ENCODE measurements at places on chromosomes 2 and 18. TPM values are rescaled to one million over a fixed set of nuclear protein-coding genes. Genes with fewer than 3 reads are reported as not detected.

Gene CSRNP3
- total RNA-seq = not detected

Gene TP53I3
- 1.2 TPM for total RNA-seq

Gene LYPD1
- not detected for total RNA-seq

Gene MTHFD2
- 418 TPM for total RNA-seq

Gene ANKRD36
- 45.1 TPM for total RNA-seq

Gene APCDD1
- not detected for total RNA-seq

Gene SERPINB4
- not detected for total RNA-seq

Gene UGT1A8
- not detected for total RNA-seq

Gene DUSP19
- 1.0 TPM for total RNA-seq

Gene SCYGR1
- total RNA-seq = not detected

Gene ITGB6
- not detected for total RNA-seq

Gene CENPA
- 23.6 TPM for total RNA-seq

Gene CXCR1
- total RNA-seq = not detected

DNA sequence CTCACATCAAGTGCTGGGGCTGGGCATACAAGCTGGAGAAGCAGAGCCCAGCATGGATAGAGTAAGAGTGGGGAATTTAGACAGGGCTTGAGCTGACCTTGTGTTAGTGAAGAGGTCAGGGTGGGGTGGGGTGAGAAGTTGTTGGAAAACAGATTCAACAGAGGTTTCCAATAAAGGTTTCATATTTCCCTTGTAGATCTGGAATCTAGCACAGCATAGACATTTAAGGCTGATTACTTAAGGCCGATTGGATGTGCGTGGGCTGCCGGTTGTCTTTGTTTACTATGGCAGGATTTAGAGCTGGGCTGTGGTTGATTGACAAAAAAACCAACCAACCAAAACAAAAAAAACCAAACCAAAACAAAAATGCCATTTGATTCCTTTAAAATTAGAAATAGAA, 114.9 kb upstream of the SEC11C start:
- DNase-seq = no peak

GRCh38 chr2:58484221-58484620, 243.1 kb upstream of the FANCL start:
- no peak for DNase-seq

GRCh38 chr2:56286936-56287335, 103.1 kb downstream of the CCDC85A start:
- DNase-seq = no peak

DNA sequence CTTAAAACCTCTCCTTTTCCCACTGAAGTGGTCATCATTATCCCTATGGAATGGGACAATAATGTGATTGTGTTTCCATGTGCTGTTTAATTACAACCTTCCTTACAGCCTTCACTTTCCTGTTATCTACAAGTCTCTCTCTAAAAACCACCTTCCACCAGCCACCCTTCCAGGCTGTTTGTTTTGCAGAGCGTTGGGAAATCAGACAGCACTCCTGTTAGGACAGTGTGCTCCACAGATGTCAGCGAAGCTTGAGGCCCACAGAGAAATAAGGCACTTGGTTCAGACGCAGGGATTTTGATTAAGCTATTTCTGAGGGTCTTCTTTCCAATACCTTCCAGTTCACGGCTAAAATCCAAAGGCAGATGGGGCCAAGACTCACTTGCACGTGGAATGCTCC, 32.3 kb upstream of the ASPRV1 start:
- no peak for DNase-seq

DNA sequence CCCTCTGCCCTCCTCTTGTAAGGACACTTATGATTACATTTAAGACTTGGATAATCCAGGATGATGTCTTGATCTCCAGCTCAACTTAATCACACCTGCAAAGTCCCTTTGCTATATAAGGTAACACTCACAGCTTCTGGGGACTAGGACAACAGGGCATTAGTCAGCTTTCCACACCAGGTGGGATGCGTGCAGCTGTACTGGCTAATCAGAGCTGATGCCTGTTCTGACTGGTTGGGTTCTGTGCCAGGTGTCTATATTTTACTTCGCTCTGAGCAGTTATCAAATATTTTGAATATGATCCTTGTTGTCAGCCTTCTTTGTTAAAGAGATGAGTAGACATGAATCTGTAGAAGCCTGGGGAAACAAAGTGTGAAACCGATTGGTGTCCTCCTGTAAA, 115.5 kb upstream of the ATP8B1 start:
- DNase-seq = no peak

DNA sequence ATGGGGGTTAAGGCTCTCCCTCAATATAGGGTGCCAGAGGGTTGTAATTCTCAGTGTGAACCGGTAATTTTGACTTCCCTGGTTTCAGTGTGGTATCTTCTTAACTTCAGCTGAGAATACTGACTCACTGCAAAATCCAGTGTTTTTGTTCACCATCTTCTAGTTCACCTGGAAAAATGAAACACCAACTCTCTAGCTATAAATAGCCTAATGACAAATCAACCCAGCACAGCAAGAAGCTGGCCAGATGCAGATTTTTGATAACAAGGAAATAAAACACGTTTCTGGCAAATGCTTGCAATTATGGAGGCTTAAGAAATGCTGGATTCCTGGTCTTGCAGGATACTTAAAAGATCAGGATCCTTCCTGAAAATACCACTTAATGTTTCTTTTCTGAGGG, 192.3 kb downstream of the CLIP4 start:
- no peak for DNase-seq

GRCh38 chr18:60024345-60024744, 124.5 kb downstream of the PMAIP1 start:
- DNase-seq = no peak

DNA sequence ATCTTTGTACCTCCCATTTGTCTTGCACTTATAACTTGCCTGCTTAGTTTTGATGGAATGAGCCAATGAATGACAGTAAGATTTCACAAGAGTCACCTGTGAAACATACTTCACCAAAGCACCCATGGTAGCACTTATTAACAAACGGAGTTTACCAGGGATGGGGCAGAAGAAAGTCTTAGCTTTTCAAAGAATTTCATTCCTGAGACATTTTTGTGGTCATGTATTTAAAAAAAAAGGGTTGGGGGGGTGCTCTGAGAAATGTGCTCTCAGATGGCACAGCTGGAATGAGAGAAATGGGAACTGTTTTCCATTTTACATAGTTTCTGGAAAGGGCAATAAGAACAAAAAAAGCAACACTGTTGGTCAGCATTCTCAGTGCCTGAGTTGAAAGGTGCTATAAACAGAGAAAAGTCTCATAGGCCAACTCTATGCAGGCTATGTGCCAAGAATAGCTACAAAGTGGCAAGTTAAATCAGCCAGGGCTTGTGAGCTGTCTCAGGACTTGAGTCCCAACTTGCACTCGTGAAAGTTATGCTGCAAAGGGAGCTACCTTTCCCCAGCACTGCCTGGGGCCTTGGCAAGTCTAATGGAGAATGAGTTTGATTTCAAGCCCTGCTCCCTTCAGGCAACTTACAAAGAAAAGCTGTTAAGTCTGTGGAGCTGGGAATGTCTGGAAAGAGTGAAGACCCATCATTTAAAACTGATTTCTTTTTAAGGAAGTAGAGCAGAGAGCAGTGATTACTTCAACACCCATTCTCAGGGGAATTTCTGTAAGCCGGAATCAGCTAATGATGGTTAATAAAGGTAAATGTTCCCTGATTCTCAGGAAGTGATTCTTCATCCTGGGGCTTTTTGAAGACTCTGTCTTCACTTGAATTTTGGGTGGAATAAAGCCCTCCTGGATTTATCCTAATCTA, 170.6 kb downstream of the SLC8A1 start:
- no peak for DNase-seq

DNA sequence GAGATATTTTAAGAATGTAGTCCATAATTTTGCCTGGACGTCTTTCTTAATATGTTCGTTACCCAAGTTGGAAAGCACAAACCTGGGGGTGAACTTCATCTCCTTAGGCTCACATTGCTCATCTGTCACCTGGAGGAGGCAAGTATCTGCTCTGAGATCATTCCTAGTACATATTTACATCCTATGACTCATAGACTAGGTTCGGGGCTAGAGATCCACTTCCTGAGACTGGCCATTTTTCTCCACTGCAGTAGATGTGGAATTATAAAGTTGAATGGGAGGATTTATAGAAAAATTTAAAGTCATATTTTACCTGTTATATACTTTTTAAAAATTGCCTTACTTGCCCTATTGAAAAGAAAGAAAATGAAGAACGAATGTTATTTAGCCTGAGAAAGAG, 77.5 kb upstream of the PROKR1 start:
- DNase-seq = no peak

DNA sequence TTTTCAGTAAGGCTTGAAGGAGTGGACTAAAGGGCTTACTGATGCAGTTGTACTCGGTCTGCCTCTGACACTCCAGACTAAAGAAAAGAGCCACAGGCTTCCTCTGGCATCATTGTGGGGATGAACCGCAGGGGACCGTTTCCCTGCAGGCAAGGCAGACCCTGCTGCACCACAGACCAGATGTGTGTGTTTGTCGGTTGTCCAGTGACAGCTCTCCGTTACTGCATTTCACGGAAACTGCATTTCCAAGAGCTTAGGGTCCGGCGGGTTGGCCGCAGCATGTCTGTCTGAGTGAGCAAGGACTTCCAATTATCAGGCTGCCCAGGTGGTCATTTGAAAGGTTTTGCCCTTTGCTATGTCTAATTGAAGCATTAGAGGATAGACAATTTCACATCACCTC, 98.1 kb downstream of the FAM210A start:
- no peak for DNase-seq

DNA sequence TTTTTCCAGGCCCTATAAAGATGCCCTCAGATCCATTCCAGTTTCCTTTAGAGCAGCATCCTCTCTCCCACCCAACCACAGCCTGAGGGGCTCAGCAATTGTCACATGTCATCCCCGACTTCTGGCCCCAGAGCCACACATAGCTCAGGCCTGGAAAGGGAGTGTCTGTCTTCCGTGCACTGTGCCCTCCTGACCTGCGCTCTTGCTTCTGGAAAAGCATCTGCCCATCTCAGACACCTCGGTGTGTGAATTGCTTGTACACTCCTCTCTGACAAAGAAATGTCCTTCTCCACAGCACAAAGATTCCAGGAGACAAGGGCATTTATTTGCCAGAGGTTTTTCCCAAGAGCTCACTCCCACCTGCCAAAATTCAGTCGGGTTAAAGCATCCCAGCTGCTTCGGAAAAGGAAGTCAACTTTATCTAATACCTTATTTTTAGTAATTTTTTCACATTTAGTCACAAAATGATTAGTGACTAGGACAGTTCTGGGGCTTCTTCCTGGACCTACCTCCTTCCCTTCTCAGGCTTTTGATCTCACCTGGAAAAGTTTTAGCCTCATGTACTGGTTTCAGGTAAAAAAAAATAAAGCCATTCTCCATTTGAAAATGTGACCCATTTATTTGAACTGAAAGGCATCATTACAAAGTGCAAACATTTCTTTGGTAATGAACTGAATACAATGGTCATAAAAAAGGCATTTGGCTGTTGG, 112.9 kb downstream of the PXDN start:
- DNase-seq = no peak

- no peak for DNase-seq
These were observed 33.6 kb downstream of the ATOH8 start for GRCh38 chr2:85787282-85787980.

GRCh38 chr2:198045227-198045626, 240.8 kb downstream of the PLCL1 start:
- DNase-seq = no peak

DNA sequence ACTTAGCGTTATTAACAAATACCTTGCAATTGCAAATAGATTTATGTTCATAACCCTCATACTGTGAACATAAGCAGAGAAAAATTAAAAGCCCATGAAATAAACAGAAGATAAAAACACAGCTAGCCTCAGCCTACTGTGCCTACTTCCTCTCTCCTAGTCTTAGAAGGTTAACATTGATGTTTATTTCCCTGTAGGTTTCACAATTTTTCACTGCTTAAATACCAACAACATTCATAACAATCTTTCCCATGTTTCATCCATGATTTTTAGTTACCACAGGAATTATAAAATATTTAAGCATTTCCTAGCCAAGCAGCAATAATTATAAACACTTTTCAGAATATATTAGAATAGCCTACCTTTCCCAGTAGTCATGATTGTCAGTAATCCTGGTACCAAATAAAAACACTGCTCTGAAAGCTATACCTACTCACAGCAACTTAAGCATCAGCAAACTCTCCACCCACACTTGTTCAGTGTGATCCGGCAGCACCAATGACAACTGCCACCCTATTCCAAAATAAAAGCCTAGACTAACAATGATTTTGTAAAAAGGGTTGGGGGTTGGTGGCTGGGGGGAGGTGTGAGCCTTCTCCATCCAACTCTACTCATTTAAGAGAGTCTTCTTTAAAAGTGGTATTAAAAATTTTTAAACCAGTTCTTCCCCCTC, 40.6 kb upstream of the RNU4ATAC start:
- no peak for DNase-seq

GRCh38 chr18:49112031-49112430, 161.3 kb upstream of the SMAD7 start:
- no peak for DNase-seq

- DNase-seq = no peak
These were observed 3.3 kb upstream of the WNT6 start for GRCh38 chr2:218856167-218856895.

DNA sequence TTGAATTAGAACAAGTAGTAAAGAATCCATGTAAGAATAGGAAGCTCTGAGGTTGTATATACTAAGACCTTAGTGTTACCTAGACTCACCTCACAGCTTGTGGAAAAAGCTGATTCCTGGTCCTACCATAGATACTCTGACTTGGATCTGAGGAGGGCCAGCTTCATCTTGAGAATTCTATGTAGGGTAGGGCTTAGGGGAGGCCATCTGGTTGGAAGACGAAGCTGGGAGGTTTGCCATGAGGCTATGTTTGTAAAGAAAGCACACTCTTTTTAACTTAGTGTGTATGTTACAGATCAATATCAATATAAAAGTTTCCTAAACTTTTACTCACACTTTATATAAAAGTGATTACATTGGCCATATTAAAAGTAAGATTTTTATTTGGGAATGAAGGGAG, 77.1 kb upstream of the GALNT5 start:
- DNase-seq = no peak

- no peak for DNase-seq
These were observed 104.1 kb downstream of the COPS8 start for GRCh38 chr2:237189799-237190198.

- DNase-seq = no peak
These were observed 51.0 kb downstream of the FARSB start for GRCh38 chr2:222604749-222605515.

- no peak for DNase-seq
These were observed 115.2 kb downstream of the TTC32 start for GRCh38 chr2:19786408-19787058.

DNA sequence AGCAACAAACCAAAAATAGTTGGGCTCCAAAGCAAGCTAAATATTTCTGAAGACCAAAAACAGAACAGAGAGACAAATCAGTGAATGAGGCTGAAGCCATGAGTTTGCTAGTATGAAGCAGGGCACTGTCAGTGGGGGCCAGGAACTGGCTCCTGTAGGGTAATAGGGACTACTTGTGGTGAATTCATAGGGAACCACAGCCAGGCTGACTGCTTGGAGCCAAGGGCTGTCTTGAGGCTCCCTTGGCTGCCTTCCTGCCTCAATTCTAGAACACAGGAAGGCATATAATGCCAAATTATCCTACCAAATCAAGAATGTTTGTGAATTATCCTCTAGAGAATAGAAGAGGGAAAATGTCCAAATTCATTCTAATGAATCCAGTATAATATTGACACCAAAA, 406.0 kb downstream of the CCDC85A start:
- DNase-seq = no peak

GRCh38 chr2:43174368-43174916, 52.0 kb downstream of the ZFP36L2 start:
- peak; percentile 94 for DNase-seq

- no peak for DNase-seq
These were observed 20.9 kb upstream of the STEAP3 start for GRCh38 chr2:119202610-119203310.

- DNase-seq = peak; percentile 70
These were observed 127.8 kb upstream of the PPP1CB start for GRCh38 chr2:28623582-28624405.

GRCh38 chr2:42040643-42041278, 7.1 kb upstream of the PKDCC start:
- no peak for DNase-seq

Data from activated CD4-positive, alpha-beta T cell treated with anti-CD3 and anti-CD28 coated beads, Interleukin-2, amount 10 ng/mL, durations not matched to agents 24 days and 14 days (primary cell).